ENCODE measurements at places on chromosomes 5 and 9. TPM values are rescaled to one million over a fixed set of nuclear protein-coding genes. Genes with fewer than 3 reads are reported as not detected.

The SPACA9 gene
- 2.4 TPM for total RNA-seq

The IL5 gene
- not detected for total RNA-seq

The MCTP1 gene
- 25.3 TPM for total RNA-seq

The ANXA1 gene
- total RNA-seq, result 185 TPM

The TBC1D9B gene
- total RNA-seq, result 152 TPM

The IFNK gene
- not detected for total RNA-seq

The ZDHHC12 gene
- total RNA-seq, result 5.5 TPM

The ACER2 gene
- total RNA-seq, result 2.8 TPM
